NCI-H526 (cell line): ENCODE measurements at places on chromosomes 2 and 18.

- no peak for DNase-seq
Measured at GRCh38 chr2:232375164-232375563, 3.4 kb upstream of the ALPP start.

GRCh38 chr2:227578642-227579041, 20.1 kb upstream of the SCYGR2 start:
- DNase-seq = no peak

- DNase-seq = no peak
Measured at GRCh38 chr2:234374736-234375135, 122.1 kb downstream of the ARL4C start.

DNA sequence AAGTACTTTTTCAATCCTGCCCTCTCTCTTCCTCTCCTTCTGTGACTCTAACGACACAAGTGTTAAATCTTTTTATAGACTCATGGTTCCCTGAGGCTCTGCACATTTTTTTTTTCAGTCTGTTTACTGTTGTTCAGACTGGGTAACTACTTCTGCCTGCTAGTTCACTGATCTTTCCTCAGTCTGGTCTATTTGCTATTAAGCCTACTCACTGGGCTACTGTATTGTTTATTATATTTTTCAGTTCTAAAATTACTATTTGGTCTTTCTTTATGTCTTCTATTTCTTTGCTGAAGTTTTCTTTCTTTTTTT, 21.3 kb downstream of the PPP3R1 start:
- no peak for DNase-seq

- DNase-seq = no peak
Measured at GRCh38 chr2:3414133-3414860, 34.8 kb downstream of the TRAPPC12 start.

DNA sequence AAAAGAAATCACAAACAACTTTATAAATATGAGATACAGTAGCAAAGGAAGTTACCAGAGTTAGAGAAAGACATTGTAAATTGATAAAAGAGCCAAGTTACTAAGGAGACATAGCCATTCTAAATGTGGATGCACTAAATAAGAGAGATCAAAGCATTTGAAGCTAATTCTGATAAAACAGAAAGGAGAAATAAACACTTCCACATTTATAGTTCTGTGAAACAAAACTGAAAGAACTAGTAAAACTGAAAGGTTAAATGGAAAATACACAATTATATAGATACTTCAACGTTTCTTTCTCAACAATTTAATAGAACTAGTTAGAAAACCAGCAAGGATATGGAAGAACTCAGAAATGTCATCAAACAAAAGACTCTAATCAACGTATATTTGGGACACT, 309.0 kb upstream of the CDH2 start:
- DNase-seq = no peak

DNA sequence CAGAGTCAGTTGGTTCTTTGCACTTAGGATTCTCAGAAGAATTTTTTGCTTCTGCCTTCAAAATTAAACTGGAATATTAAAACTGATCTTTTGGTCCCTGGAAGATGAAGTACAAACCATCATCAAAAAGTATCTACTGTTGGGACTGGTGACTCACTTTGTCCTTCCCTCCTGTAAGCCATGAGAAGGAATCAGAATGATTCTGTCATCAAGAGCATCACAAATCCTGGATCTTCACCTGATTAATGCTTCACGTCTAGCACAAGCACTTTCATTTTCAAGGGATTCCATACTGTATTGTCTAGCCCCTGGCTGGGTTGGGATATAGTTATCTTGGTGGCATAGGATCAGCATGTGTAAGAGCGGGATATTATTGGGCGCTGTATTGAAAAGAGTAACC, 69.3 kb upstream of the CYP1B1 start:
- DNase-seq = no peak

GRCh38 chr2:15754703-15755099, 163.0 kb downstream of the DDX1 start:
- DNase-seq = no peak
